ENCODE measurements at places on chromosomes 1 and 21.

DNA sequence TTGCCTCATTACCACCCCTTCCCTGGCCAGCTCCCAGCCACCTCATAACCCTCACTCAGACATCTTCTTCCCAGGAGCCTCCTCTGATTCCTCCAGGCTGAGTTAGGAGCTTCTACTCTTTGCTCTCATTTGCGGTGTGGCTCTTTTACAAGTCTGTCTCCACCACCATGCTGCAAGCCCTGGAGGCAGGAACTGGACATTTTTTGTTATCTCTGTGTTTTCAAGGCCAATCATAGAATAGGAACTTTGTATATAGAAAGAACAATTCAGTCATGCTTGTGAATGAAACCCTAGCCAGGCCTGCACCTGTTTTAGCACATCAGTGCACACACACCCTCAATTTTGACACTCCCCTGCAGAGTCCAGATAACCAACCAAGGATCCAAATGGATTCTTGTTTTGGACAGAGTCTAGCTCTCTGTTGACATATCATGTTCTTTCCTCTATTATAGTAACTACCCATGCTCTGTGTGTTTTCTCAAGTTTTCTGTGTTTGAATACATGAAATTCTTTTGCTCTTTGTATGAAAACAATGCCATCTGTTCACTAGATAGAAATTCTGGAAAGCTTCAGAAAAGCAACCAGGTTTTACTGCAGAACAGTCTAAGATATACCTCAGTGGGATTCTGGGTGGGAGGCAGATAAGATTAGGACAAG lies 60.9 kb upstream of the ZNF648 start:
- DNase-seq = no peak

GRCh38 chr1:168921629-168922028 lies 184.9 kb upstream of the ATP1B1 start:
- DNase-seq = no peak

GRCh38 chr1:47532921-47533792 lies 95.3 kb downstream of the FOXD2 start:
- DNase-seq = no peak

DNA sequence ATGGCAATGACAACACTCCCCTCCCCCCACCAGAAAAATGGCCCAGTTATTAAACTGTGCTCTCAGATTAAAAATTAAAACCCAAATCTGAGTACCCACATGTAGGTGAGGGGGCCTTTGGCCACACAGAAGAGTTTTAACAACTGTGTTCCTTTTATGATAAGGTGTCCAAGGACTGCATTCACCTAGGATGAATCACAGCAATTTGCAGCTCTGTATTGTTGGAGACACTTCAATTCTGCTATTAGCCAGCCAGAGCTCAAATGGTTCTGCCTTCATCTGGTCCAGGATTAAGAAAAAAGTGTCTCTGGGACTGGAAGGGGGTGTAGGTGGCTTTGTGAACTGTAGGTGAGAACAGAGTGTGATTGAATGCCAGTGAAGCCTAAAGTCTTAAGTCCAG lies 43.3 kb upstream of the DIRAS3 start:
- no peak for DNase-seq

DNA sequence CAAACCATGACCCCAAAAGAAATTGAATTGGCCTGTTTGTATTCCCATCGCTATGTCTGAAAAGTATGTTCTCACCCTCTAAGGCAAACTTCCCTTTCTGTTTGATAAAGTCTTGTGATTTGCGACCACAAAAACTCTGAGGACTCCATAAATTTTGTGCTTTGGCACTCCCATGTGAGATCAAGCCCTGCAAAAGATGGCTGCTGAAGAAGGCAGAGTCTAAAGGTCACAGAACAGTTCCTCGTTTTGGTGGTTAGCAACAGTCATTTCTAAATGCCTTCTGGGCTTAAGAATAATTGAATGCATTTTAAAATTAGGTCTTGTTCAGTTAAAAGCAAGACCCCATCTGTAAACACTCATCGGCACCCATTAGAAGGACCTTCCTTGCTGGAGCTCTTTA lies 441.6 kb downstream of the OMA1 start:
- no peak for DNase-seq

DNA sequence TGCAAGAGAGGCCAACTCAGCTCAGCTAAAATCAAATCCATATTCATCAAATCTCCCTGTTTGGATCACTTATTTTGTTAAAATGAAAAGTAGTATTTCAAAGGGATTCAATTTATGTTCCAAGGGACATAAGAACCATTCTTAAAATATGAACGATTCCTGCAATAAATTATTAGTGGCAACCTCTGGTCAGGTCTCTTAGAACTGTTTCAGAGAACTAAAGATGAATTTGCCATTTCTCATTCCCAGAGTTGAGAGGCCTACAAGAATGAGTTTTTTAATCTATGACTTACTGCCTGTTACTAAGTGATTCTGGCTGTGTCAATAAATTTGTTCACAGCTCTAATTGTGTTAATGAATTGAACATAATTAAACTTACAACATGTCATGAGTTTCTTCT lies 268.5 kb downstream of the SPATA17 start:
- no peak for DNase-seq

DNA sequence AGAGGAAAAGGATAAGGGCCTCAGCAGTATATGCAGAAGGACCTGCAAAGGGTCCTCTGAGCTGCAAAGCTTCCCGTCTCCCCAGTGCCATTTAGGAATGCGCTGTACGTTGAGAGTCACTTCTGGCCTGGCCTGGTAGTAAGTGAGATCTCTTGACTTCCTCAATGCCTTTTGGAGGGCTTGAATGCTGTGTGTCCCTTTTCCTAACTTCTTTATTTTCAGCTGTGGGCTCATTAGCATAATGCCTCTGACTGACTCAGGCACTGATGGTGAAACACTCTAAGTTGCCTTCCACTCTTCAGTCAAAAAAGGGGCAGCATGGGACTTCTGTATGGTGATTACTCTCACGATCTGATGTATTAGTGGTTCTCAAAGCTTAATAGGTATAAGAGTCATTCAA lies 49.9 kb downstream of the XCL1 start:
- DNase-seq = no peak

- DNase-seq = no peak
Measured at GRCh38 chr1:182587666-182588499, 1.2 kb downstream of the RNASEL start.
